Ureter (tissue), 1 donor: ENCODE measurements at places on chromosomes 7 and 10. TPM values are rescaled to one million over a fixed set of nuclear protein-coding genes. Genes with fewer than 3 reads are reported as not detected.

DNA sequence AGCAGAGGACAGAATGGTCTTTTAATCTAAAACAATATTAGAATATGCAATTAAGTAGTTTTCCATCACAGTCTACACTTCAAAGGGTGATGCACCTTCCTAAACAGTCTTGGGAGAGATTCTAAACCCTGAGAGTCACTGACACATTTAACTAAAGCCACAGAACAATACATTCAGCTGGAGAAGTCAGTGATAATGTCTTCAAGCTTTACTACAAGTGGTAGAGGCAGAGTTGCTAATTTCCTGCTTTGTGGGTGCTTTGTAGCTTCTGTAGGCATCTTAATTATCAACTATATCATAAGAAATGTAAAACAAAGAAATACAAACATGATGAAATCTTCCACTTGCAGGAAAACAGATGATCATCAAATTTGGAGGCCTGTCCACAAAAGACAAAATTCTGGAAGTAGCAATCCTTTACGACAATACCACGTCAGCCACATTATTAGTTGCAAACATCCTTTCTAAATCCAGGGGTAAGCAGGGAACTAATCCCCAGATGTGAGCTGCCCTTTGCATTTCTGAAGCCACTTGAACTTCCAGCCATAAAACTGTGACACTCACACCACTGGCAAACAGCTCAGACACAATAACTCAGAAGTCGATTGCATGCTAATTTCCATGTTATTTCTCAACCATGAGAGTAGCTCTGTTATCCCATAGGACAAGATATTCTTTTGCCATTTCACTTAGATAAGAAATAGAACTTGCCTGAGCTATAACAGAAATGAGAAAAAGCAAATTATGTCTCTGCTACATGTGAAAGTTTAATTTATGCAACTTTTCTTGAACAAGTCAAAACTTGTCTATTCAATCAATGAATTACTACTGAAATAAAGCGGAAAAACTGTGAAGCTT, 212.2 kb downstream of the FAM107B start:
- DNase-seq, result peak; percentile 17

GRCh38 chr10:77578583-77579227, 58.9 kb downstream of the KCNMA1 start:
- DNase-seq, result no peak

GRCh38 chr7:15407910-15408309, 153.9 kb downstream of the AGMO start:
- no peak for DNase-seq

GRCh38 chr7:108467391-108467790, 11.2 kb upstream of the NRCAM start:
- no peak for DNase-seq

The SLK gene
- 66.4 TPM for total RNA-seq

- DNase-seq, result no peak
Observed at GRCh38 chr10:128645486-128645885, 519.3 kb upstream of the MKI67 start.

DNA sequence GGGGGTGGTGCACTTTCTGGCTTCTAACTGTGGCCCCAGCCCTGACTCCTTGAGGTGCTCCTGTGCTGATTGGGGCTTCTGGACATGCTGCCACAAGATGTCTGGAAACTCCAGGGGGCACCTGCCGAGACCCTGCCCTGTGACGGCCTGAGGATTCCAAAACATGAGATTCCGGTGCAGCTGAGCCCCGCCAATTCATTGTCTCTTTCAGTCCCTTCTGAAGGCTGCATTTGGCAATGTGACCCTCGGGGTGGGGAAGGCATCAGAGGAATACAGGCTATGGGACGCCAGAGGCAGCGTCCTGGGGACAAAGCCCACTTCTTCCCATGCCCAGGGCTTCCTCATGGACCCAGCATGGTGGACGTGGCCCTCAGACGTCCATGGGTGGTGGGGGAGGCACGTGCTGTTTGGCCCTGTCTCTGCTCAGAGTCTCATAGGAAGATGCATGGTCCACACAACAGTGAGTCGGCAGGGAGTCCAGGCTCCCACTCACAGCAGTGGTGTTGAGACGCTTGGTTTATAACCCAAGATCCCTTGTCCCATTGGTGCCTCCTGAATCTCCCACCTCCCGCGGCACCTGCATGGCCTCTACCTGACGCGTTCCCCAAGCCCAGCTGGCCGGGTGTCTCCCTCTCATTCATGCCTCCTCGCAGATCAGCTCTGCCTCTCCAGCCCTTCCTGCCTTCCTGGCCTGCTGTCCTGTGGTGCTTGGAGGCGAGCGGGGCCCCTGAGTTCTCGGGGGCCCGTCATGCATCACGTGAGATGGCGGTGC, 129.9 kb downstream of the WDR37 start:
- DNase-seq, result no peak

DNA sequence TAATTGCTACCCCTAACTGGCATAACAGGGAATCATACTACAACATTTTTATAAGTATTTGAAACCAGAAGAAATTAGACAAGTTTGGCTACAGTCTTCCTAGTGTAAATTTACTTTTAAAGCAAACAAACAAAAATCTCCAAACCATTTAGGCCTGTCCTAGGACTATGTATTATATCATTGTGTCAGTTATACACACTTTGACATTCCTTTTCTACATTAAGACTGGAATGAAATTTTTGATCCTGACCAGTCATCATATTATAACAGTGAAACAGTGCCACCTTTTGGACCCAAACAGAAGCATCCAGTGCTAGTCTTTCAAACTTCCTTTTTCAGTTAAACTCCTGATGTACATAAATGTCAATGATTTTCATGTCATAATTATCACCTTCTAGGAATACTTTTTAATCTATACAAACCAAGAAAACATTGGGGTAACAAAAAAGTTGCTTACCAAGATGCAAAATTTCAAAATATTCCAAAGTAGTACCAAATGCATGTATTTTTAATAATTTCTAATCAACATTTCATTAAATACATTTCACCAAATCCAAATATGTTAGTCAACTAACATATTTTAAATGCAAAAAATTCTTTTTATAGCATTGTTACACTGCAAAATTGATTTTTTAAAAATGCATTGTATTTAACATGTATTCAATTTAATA, 75.7 kb downstream of the IMMP2L start:
- DNase-seq, result no peak

GRCh38 chr10:102157224-102157623, 5.0 kb downstream of the NOLC1 start:
- DNase-seq, result no peak

GRCh38 chr7:42742318-42742717, 169.6 kb downstream of the C7orf25 start:
- DNase-seq, result no peak

The AGMO gene
- total RNA-seq, result 6.8 TPM

- no peak for DNase-seq
Observed at GRCh38 chr10:28214219-28214618, 88.6 kb downstream of the MPP7 start.
